ENCODE measurements at places on chromosomes 5 and 9.

DNA sequence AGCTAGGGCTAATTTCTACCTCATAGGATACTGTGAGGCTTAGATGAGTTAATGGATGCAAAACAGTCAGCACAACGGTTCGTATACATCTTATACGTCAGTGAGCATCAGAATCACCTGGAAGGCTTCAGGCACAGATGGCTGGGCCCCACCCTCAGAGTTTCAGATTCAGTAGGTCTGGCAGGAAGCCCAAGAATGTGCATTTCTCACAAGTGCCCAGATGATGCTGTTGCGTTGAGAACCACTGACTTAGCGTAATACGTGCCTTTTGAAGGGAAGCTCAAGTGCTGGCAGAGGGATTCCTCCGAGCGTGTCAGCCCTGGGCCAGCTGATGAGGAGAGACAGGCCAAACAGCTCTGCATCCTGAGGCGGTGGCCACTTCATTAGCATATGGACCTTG lies 117.1 kb upstream of the WWC1 start:
- DNase-seq, result no peak

DNA sequence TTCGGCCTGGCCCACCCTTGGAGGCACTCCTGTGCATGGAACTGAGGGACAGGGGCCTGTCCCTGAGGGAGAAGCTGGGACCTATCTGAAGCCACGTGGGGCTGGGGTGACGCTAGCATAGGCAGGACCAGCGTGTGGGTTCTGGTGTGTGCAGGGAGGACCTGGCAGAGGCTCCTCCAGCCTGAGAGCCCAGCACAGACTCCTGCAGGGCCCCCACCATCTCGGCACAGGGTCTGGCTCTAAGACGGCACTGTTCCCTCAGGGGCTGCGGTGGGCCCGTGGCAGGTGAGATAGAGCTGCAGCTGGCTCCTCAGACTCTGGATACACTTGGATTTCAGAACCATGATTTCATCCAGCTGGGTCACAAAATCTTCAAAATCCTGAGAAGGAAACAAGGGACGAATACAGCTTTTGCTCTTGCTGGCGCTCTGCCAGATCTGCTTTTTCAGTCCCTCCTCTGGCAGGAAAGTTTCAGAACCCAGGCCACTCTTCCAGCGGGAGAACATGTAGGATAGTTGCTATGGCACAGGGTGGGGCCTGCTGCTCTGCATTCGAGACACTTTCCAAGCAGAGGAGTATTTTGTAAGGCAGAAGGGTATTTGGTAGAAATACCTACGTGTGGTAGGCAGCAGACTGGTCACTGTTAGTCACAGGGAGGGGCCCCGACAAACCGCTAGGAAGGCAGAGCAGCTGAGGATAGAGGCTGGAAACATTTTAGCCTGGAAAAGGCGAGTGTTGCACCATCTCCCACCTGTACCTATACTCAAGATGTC lies 74.7 kb downstream of the KIF24 start:
- no peak for DNase-seq

DNA sequence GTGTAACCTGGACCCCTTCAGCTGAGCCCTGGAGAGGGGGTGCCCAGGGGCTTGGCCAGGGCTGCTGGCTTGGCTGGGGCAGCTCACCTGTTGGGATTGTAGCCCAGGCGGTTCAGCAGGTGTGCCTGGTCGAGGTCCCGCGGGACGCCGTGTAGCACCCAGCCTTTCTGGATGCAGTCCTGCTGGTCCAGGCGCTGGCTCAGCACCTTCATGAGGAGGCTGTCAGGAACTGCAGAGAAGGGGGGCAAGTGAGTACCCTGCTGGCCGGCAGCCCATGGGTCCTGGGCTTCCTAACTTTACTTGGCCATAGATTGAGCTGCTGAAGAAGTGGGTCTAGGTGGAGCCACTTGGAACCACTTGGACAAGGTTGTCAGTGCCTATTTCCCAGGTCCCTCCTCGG lies 85.5 kb downstream of the AK8 start:
- peak; percentile 12 for DNase-seq

DNA sequence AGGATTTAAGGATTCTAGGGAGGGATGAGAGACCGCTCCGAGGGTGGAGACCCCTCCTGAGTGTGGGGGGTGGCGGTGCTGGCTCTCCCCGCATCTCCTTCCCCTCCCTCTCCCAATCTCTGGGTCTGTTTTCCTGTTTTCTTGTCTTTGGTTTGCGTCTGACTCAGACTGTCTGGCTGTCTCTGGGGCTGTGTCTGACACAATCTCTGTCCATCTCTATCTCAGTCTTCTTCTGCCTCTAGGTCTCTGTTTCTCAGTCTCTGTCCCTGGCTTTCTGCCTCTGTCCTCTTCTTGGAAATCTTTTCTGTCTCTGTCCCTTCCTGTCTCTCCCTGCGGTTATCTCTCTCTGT lies 196 bp upstream of the GRM6 start:
- no peak for DNase-seq

GRCh38 chr9:136886610-136887597 lies 588 bp downstream of the TRAF2 start:
- peak; percentile 56 for DNase-seq

DNA sequence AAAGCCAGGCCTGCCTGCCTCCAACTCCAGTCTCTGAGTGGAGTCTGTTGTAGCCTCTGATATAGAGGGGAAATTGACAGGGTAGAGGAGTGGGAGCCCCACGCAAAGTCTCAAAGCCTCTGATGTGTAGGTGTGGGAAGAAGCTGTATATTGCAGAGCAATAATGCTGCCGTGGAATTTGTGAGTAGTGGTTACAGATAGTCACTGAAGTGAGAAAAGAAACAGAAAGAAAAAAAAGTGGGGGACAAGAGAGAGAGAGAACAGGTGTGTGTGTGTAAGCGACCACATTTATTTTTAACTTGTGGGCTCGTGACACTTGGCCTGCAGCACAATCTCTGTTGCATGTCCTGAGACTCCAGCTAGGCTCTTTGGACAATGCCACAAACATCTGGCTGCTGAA lies 227.8 kb downstream of the NSG2 start:
- DNase-seq, result no peak

DNA sequence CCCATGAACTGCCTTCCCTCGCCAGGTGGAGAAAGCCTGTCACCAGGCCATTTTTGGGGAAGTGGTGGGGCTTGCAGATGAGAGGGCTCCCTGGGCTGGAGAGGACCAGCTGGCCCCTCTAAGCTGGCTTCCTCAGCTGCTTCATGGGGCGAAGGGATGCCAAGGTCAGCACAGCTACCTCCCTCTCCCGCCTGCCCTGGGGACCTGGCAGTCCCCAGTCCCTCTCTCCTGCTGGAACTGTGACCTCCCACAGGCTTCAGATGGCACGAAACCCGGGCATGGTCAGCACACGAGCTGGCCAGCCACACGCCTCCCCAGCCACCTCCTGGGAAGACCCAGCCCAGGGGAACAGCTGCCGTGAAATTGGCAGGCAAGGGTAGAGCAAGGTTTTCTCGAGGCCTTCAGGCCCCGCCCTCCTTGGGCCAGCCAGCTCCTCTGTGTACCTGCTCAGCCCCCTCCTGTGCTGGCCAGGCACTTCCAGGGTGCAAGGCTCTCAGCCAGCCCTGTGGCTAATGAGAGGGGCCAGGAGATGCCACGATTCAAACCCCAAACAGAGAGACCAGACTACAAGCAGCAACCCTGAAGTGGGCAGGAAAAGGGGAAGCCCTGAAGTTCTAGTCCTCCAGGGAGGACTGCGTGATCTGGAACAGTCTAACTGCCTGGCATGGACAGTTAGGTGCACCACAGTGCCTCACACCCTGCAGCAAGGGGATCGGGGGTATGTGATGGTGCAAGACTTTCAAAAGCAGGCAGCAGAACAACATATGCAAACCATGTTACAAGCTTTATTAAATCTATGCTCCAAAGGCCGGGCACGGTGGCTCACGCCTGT lies 12.9 kb downstream of the PLPP7 start:
- no peak for DNase-seq

DNA sequence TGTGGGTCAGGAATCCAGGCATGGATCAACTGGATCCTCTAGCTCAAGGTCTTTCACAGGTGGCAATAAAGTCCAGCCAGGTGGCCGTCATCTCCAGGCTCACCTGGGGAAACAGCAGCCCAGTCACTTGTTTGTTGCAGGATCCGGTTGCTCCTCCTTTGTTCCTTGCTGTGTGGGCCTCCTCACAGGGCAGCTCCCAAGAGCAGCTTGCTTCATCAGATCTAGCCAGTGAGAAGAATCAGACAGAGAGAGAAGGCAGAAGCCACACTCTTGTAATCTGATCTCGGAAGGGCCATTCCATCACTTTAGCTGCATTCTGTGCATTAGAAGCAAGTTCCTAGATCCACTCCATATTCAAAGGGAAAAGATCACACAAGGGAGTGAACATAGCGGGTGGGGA lies 3.2 kb upstream of the HSD17B3 start:
- DNase-seq, result no peak

DNA sequence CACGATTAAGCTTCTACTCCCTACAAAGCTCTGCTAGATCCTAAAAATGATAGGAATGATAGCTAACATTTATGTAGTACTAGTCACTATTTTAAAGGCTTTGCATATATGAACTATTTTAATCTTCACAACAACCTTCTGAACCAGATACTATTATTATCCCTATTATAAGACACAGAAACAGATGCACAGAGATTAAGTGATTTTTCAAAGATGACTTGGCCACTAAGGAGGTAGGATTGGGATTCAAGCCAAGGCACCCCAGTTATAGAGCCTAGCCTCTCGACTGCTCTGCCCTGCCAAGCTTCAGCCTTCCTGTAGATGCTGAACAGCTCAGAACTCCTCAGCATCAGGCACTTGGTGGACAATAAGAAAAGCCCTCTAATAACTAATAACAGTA lies 200.9 kb upstream of the PTGER4 start:
- DNase-seq, result no peak

GRCh38 chr9:137037483-137037882 lies 5.6 kb upstream of the FUT7 start:
- no peak for DNase-seq

GRCh38 chr5:125868036-125868435 lies 555.2 kb upstream of the GRAMD2B start:
- no peak for DNase-seq

DNA sequence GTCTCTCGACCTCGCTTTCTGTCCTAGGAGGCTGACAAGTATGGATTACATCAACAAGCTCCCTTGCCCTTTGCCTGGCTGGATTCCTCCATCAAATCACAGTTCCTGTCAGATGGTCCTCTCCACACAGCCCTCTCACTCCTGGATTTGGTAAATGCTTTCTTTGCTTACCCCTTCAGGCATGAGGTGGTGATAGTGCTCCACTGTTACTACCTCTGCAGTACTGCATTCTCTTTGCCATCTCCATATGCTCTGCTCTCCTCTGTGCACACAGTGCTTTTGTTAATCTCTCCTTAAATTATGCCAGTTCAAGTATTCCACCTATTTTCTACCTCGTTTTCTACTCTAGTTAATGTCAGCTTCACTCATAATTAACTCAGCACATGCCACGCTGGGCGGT lies 279.2 kb downstream of the DMAC1 start:
- no peak for DNase-seq

GRCh38 chr9:134835448-134835847 lies 45.2 kb upstream of the FCN2 start:
- no peak for DNase-seq

- no peak for DNase-seq
Observed at GRCh38 chr9:132232522-132232921, 70.7 kb downstream of the NTNG2 start.

All from activated CD4-positive, CD25-positive, alpha-beta regulatory T cell treated with anti-CD3 and anti-CD28 coated beads, Interleukin-2, amount 50 U/mL, for 72 hours (primary cell).